ENCODE measurements at places on chromosomes 12 and 14.

GRCh38 chr12:49899921-49900320 is 3.8 kb downstream of the FAIM2 start:
- no peak for DNase-seq

DNA sequence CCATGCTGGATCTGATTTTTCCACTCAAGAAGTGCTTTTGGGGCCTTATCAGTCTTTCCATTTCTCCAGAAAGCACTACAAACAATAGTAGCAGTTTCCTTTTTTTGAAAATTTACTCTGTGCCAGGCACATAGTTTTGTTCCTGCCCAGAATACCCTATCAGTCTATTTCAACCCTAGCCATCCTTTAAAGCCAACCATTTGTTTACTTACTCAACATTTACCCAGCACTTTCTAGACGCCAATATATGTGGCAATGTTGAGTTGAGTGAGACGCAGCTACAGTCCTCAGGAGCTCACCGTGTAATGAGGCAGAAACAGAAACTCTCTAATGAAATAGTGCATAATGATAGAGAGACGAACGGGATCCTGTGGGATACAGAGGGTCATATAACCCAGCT is 32.9 kb upstream of the CHST11 start:
- DNase-seq: no peak

DNA sequence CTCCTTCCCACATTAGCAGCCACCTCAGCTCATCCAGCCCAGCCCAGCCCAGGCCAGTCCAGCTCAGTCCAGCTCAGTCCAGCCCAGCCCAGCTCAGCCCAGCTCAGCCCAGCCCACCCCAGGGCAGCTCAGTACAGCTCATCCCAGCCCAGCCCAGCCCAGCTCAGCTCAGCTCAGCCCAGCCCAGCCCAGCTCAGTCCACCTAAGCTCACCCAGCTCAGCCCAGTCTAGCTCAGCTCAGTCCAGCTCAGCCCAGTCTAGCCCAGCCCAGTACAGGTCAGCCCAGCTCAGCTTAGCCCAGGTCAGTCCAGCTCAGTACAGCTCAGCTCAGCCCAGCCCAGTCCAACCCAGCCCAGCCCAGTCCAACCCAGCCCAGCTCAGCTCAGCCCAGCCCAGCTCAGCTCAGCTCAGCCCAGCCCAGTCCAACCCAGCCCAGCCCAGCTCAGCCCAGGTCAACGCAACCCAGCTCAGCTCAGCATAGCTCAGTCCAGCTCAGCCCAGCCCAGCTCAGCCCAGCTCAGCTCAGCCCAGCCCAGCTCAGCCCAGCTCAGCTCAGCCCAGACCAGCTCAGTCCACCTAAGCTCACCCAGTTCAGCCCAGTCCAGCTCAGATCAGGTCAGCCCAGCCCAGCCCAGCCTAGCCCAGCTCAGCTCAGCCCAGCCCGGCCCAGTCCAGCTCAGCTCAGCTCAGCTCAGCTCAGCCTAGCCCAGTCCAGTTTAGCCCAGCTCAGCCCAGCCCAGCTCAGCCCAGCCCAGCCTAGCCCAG is 63.0 kb downstream of the TMEM121 start:
- DNase-seq: no peak

DNA sequence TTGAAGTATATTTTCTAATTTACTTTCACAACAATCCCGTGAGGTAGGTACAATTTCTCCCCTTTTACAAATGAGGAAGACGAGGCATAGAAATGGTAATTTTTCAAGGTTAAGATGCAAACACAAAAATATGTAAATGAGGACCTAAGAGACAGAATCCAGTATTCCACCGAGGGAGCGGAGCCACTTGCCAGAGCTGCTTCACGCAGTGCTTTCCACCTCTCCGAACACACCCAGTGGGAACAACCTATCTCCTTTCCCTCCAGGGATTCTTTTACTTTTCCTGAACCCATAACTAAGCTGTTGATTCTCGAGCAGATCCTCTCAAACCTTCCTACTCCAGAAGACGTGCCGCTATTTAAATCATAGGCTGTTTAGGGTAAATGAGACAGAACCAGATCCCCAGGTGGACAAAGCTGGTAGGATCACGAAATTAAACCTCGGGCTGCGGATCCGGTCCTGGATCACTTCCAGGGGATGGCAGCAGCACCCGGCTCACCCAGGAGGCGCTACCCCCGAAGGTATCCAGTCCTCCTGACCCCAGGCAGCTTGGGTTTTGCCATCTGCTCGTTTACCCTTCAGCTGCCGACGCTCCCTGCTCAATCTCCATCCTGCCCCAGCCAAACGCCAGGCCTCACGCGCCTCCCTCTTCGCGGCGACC is 1.5 kb downstream of the DDHD1 start:
- DNase-seq: no peak

DNA sequence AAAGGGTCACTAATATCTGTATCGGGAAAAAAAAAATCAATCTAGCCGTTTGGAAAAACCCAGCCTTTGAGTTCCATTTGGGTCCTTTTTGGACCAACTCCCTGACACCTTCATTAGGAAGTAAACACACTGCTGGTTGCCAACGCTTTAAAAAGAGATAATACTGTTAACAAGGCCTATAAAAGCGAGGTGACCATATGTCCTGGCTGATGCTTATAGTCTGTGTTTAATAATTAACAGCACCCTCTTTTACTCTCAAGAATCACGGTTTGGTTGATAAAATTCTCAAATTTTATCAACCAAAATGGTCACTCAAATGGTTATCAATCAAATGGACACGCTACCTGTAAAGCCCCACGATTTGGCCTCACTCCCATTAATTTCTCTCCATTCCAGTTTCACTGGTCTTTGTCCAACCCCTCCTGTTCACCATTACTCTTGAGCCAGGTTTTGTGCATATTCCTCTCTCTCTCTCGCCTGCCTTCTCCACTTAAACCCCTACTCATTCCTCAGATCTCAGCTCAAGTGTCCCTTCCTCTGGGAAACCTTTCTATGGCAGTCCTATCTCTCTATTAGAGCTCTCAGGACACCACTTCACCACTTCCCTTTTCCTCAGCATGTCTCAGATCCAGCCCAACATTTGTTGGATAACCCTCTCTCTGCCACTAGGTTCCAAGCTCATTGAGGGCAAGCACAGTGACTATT is 9.5 kb downstream of the BTG1 start:
- no peak for DNase-seq

GRCh38 chr14:54338696-54339317 is 58.0 kb upstream of the CDKN3 start:
- no peak for DNase-seq

DNA sequence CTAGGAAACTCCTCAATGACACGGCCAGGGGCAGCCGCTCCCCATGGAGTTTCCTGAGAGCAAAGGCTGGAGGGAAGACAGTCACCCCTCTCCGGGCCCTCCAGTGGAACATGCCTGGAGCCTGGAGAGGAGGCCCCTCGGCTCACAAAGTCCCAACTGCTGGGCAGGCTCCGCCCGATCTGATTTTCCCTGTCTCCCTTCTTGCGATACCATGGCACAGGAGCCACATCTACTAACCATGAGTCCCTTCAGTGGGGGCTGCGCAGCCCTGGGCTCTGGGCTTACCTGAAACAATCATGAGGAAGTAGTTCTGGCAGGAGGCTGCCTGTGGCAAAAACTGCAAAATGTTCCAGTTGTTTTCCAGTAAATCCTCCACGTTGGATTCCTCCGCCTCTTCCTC is 15.3 kb downstream of the P2RX2 start:
- no peak for DNase-seq

GRCh38 chr12:124626971-124627411 is 59.6 kb upstream of the NCOR2 start:
- DNase-seq: no peak

DNA sequence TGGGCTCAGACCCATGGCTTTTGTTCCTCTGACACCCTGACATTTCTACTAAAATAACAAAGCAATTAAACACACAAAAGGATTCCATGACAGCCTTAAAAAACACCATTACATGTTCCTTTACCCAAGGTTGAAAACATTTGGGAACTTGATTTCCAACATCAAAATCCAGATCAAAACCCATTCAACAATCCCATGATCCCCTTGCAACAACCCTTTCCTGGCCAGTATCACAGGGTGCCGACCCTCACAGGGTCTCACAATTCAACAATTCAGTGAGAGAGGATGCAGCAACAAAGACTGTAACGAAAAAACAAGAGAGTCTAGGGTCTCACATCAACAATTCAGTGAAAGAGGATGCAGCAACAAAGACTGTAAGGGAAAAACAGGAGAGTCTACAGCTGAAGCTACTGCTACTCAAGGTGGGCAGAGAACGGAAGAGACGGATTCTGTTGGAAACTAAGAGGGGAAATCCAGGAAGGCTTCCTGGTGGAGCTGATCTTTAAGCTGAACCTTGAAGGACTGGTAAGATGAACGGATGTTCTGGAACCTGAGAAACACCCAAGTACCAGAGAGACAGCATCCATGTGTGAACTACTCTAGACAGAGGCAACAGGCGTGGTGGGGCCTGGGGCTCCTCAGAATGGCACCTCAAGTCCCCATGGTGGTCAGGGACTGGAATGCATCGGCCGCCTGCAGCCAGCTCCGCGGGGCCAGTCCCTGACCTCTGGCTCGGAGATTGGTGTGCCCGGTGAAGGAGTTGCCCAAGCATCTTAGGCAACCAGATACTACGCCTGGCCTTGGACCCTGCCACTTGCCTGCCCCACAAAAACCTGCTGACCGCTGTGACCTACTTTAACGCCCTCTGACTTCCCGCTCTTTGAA is 22.7 kb upstream of the ZFP36L1 start:
- DNase-seq: no peak

DNA sequence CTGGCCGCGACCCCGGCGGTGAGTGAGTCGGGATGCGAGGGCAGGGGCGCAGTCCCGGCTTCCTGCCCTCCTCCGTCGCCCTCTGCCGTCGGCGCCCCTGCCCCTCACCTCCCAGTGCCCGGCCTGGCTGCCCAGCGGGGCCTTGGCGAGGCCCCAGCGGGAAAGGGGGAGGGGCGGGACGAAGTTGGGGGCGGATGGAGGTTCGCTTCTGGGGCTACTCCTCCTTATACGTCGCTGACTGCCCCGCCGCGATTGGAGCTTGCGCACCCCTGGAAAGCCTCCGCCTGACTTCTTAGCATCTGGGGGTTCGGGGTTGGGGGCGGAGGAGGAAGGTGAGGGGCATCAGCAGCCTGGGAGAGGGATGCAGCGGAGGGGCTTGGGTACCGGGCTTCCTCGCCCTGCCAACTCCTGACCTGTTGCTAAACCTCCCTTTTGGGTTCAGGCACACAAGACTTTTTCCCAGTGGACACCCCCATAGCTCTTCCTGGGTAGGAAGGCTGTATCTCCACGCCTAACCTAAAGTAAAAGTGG is 406 bp downstream of the TMEM263 start:
- DNase-seq: no peak

GRCh38 chr12:170371-171225 is 43.4 kb downstream of the SLC6A12 start:
- DNase-seq: no peak

DNA sequence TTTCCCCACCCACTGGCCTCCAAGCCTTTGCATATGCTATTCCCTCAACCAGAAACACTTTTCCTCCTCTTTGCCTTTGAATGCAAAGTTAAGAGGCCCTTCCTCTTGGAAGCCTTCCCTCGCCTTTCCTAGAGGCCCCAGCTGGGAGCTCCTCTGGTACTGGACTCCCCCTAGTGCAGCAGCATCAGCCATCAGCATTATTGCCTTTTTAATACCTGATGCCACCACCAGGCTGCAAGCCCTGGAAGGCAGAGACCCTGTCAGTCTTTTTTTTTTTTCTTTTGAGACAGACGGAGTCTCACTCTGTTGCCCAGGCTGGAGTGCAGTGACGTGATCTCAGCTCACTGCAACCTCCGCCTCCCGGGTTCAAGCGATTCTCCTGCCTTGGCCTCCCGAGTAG is 19.1 kb upstream of the PLA2G1B start:
- no peak for DNase-seq

Data from NCI-H1436 treated with DMSO at 0.1 percent for 48 hours (cell line).